Fibroblast of skin of right biceps (primary cell): ENCODE measurements at places on chromosomes 5 and 9.

- no peak for DNase-seq
Measured at GRCh38 chr5:150601491-150602345, 38.7 kb upstream of the SYNPO start.

GRCh38 chr5:55160493-55161209, 680 bp downstream of the GPX8 start:
- DNase-seq: peak; percentile 98

- peak; percentile 91 for DNase-seq
Measured at GRCh38 chr9:73143711-73144328, 7.8 kb upstream of the ANXA1 start.

DNA sequence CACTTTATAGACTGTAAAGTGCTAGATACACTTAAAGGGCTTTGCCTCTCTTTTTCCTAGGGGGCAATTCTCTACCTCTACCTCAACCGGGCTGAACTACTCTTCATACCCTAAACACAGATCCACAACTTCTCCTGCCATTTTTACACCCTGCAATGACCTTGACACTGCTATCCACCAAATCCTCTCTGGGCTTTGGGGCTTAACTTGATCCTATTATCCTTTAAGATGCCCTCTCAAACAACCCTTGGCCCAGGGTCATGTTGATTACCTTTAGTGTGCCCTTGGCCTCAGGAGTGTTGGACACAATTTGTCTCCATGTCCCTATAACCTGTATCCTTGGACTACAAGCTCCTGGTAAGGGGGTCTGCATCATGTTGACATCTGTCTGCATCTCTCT, 19.5 kb downstream of the ANXA6 start:
- no peak for DNase-seq

- DNase-seq: no peak
Measured at GRCh38 chr9:37730256-37730655, 23.3 kb upstream of the TRMT10B start.

GRCh38 chr9:36492865-36493264, 79.8 kb upstream of the MELK start:
- DNase-seq: no peak

DNA sequence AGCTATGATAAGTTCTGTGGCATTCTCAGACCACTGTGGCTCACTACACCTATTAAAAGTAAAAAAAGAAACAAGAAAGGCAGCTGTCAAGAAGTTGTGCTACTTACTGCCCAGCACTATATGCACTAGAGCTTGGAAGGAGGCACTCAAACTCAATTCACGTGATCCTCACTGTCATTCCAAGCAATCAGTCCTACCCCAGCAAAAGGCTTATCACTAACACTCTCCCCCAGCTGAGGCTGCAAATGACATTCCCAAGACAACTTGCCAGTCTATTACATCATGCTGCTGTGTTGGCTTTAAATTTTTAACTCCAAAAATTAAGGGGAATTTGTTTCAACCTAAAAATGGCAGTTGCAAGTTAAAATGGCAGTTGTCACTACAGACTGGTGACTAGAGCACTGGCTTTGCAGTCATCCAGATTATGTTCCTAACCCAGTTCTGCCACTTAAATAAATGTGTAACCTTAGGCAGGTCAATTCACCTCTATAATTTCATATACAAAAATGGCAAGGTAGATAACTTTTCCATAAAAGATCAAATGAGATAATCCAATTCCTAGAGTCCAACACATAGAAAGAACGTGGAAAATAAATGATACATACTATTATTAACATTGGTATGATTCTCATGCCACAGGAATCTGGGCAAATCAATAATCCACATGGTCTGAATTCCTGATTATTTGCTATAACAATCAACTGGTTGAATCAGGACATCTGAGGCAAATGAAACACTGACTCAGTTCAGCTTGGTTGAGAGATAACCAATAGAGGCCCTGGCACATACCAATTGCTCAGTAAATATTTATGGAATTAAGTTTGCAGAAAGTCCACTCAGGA, 52.4 kb downstream of the FBXW11 start:
- DNase-seq: peak; percentile 77

DNA sequence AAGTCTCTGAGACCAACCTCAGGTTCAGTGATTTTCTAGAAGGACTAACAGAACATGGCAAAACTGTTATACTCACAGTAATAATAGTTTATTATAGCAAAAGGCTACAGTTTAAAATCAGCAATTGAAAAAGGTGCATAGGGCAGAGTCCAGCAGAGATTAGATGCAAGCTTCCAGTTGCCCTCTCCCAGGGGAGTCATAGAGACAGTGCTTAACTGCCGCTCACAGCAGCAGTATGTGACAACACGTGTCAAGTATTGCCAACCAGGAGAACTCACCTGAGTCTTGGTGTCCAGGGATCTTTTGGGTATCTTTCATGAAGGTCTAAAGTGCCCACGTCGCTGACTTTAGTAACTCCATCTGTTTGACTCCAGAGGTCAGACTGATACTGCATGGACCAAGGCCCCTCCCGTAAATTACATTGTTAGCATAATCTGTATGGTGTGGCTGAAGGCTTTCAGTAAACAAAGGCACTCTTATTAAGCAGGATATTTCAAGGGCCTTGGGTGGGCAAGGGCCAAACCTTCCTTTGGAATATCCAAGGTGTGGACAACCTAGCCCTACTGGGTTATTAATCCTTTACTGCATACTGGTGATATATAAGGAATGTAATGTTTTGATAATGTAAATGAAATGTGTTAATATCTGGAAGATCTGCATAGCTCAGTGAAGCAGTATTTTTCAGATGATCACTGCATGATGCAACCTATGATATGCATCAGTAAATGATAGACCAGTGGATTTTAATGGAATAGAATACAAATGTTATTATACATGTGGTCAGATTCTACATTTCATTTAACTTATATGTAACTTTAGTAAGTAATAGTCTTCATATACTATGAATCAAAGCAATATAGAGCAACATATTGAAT, 44.0 kb downstream of the RASA1 start:
- DNase-seq: peak; percentile 49

DNA sequence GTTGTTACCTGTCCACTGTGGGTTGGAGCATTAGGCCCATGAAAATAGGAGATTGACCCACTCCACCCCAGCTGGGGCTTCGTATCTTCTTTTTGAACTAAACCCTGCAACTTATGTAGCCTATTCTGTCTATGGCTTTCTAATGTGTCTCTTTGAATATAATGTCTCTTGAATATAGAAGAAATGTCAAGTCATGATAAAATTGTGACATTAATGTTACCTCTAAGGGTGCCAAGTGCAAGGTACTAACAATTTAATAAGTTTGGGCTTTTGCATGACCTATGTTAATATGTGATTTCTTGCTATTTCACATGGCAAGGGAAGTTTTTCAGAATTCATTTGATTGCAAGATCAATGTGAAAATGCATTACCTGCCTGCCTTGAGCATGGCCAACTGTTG, 40.4 kb upstream of the PUM3 start:
- no peak for DNase-seq

DNA sequence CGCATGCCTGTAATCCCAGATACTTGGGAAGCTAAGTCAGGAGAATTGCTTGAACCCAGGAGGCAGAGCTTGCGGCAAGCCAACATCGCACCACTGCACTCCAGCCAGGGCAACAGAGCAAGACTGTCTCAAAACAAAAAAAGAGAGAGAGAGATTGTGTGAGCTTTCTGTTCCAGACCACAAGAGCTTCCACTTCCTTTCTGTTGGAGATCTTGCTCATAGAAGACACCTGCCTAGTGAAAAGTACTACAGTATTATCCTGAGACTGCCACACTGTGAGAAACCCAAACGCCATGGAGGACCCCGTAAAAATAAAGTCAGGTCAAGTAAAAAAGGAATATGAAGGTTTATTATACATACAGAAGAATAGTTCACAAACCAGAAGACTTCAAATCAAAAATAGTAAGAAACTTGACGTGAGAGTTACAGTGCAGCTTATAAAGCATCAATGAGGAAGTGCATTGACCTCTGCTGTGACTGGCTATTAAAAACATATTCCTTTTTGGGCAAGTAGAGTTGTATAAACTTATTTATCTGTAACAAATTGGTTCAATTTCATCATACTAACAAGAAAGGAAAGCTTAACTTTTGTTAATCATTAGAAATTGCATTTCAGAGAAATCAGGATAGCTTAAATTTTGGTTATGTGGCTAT, 4.3 kb upstream of the EMB start:
- no peak for DNase-seq

GRCh38 chr5:139841549-139841948, 45.9 kb downstream of the PSD2 start:
- DNase-seq: no peak

- DNase-seq: no peak
Measured at GRCh38 chr9:82299870-82300269, 311.3 kb downstream of the SPATA31D1 start.

- DNase-seq: no peak
Measured at GRCh38 chr5:90881626-90882150, 323.1 kb downstream of the ADGRV1 start.

GRCh38 chr9:124594673-124595072, 87.5 kb upstream of the NR5A1 start:
- DNase-seq: no peak

- DNase-seq: peak; percentile 96
Measured at GRCh38 chr9:94922098-94922607, 195.7 kb downstream of the AOPEP start.

- DNase-seq: peak; percentile 72
Measured at GRCh38 chr5:52811067-52811749, 23.5 kb downstream of the ITGA1 start.

- no peak for DNase-seq
Measured at GRCh38 chr9:123016631-123017030, 16.8 kb upstream of the GPR21 start.

DNA sequence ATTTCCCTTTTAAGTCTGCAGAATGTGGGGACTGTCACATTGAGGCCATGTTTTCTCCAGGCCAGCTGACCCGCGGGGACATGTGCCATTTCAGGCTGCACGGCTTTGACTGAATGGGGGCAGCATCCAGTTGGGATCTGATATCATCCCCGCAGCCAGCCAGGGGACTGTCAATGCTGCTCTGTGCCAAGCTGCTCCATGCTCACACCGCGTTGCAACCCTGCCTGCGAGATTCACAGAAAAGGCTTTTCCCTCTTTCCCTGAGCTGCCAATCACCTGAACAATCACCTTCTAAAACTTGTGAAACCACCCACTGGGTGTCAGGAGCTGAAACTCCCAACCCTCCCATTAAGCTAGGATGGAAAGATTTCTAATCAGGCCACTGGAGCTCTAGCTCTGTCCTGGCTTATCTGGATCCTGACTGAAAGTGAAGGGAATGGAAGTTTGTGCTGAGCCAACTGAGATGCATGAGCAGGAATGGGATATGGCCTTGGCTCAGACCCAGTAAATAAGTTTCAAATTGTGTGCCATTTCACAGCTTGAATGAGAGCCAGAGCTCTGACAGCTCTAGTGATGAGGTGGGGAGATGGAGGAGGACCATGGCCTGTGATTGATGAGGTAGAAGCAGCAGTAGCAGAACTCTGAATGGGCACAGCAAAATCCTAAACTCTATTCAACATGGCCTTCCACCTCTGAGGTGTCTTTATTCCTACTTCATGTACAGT, 34.5 kb upstream of the ZNF366 start:
- DNase-seq: no peak

DNA sequence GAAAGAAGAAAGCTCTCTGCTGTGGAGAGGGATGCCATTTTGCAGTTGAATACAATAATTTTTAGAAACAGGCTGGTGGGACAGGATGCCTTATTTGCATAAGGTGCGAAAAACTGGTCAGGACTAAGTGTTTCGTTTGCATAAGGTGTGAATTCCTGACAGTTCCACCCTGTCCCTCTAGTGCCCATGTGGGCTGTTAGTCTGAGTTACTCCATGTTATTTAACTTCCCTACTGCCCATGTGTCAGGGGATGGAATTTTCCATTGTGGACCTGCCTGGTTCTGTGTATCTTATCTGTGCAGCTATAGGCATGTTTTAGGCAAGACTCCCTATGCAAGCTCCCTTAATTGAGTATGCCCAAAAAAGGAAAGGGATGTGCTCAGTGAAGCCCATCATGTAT, 35.3 kb upstream of the NFIL3 start:
- DNase-seq: no peak

DNA sequence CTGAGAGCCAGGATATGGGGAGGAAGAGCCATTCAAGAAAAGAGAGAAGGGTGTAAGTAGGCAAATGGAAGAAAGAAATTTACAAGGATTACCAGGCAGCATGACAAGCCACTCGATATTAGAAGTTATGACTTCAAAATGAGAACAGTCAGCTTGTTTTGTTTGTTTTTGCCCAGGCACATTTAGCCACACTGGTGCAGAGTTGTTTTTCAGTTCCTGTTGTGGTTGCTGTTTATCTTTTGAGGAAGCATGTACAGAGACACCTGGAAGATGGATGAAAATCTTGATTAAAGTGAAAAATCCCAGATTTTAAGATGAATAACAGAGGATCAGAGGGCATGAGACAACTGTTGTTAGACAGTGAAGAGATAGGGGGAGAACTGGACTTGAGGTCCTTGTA, 199.1 kb downstream of the MTRR start:
- no peak for DNase-seq

DNA sequence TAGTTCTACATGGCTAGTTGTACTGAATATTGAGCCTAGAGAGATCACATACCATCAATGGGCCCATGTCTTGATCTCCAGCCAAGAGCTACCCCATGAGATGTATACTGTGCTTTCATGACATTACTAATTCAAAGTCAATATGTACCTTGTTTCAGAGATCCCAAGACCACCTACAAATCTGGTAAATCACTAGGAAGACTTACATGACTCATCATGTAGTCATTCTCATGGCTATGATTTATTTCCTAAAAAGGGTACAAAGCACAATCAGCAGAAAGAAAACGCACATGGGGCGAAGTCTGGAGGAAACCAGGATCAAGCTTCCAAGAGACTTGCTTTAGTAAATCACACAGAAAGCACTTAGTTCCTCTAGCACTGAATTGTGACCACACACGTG, 103.0 kb downstream of the PCSK5 start:
- peak; percentile 85 for DNase-seq

GRCh38 chr9:136803551-136804508, 3.9 kb upstream of the RABL6 start:
- no peak for DNase-seq

DNA sequence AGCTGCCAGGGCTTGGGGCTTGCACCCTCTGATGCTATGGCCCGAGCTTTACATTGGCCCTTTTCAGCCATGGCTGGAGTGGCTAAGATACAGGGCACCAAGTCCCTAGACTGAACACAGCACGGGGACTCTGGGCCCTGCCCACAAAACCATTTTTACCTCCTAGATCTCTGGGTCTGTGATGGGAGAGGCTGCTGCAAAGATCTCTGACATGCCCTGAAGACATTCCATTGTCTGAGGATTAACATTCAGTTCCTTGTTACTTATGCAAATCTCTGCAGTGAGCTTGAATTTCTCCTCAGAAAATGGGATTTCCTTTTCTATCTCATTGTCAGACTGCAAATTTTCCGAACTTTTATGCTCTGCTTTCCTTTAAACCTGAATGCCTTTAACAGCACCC, 337.0 kb upstream of the SMC2 start:
- no peak for DNase-seq

DNA sequence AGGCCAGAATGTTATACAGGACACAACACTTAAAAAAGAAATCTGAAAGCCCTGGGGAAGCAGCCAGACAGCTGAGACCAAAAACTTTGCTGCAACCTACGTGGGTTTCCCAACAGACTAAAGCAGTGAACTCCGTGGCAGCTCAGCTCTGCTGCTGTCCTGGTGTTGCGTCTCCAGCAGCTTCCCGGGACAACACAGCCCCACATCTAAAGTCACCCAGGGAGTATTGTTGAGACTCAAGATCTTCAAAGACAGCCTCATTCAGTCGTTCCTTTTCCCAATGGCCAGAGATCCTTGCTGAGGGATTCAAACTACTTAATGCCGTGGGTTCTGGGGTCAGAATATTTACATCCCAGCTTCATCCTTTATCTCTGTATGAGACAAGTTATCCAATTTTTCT, 125.8 kb downstream of the MED10 start:
- no peak for DNase-seq

- no peak for DNase-seq
Measured at GRCh38 chr9:93084471-93084881, 11.5 kb upstream of the CARD19 start.
